Activated T-helper 1 cell treated with anti-CD3 and anti-CD28 coated beads, Interleukin-12 subunit alpha, Interleukin-12 subunit beta, Interleukin-2, Interleukin-4 antibody, amounts not matched to agents 30 ng/mL and 10 ng/mL and 1 ng/mL, durations not matched to agents 14 hours and 24 hours and 36 hours (primary cell): ENCODE measurements at places on chromosomes 13 and 19.

GRCh38 chr13:68719815-68720214 lies 1387.8 kb upstream of the ATXN8OS start:
- DNase-seq: no peak

DNA sequence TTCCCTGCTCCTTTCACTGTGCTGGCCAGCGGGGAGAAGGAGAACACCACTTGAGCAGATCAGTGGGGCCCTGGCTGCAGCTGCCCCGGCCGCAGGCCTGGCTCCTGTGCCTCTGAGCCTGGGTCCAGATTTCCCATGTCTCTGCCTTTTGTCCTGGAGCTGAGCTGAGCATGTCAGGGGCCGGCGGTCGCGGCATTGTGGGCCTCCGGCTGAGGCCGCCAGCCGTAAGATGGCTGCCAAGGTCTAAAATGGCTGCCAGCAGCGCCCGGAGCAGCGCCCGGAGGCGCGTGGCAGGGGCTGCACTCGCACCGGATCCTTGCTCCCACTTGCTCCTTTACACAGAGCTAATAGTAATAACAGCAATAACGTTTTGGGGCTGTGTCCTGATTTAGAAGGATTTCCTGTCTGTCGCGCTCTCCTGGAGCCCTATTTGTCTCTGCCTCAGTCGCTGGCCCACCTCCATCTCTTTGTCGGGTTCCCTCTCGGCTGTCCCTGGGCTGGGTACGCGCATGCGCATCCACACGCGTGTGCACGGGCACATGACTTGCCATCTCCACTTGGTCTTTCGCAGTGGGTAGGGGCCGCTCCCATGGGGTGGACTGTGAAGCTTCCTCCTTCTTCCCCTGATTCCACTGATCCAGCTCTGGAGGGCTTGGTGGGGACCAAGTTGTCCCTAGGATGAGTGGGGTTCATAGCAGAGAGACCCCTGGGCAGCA lies 32.1 kb downstream of the LYL1 start:
- DNase-seq: no peak

- no peak for DNase-seq
Measured at GRCh38 chr19:49116544-49116943, 2.4 kb downstream of the LIN7B start.

DNA sequence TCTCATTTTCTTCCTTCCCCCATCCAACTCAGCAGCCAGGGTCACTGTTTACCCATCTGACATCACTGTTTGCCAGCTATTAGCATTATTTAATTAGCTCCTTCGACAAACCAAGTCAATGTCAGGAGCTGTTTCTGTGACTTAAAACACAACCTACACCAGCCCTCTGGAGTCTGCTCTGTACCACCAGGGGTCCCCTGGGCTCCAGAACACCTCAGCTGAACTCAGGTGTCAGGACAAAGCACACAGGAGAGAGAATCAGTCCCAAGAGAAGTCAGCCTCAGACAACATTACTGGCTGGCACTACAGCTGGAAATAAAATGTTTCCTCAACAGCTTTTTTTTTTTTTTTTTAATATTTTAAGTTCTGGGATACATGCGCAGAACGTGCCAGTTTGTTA lies 45.1 kb downstream of the DCLK1 start:
- no peak for DNase-seq

- no peak for DNase-seq
Measured at GRCh38 chr19:8257052-8257443, 47.9 kb downstream of the CERS4 start.

GRCh38 chr13:35785576-35786303 lies 309.3 kb upstream of the MAB21L1 start:
- no peak for DNase-seq

DNA sequence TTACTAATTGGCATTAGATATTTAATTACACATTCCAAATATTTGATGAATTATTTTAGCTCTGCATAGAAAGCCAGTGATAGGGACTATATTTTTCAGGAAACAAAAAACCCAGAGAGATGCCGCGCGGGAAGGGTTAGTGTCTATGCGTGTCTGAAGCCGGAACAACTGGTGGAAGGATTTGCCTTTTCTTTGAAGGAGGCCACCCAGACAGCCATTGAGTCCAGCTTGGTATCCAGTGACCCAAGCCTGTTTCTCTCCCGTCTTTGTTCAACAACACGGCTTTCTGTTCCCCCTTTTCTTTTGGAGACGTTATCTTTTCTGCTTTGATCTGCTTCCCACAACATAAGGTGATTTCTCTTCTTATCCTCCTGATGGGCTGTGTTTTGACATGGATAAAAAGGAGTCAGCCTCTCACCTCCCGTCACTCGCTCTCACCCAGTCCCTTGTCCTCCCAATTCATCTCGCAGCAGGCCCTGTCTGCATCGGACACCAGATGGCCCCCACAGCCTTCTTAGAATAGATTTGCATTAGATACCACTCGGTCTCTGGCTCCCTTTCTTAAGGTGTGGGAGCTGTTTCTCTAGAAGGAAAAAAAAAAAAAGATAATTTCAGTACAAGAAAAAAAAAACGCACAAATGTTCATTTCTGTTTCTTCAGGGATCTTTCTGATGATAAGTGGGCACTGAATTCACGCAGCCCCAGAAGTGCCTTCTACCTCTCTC lies 361.8 kb downstream of the ZNF536 start:
- no peak for DNase-seq

GRCh38 chr13:99231721-99232120 lies 26.5 kb downstream of the GPR18 start:
- no peak for DNase-seq
